Astrocyte of the spinal cord (primary cell): ENCODE measurements at places on chromosomes 6 and 20.

GRCh38 chr6:6942831-6943230 is 164.9 kb upstream of the RREB1 start:
- DNase-seq: peak; percentile 47

DNA sequence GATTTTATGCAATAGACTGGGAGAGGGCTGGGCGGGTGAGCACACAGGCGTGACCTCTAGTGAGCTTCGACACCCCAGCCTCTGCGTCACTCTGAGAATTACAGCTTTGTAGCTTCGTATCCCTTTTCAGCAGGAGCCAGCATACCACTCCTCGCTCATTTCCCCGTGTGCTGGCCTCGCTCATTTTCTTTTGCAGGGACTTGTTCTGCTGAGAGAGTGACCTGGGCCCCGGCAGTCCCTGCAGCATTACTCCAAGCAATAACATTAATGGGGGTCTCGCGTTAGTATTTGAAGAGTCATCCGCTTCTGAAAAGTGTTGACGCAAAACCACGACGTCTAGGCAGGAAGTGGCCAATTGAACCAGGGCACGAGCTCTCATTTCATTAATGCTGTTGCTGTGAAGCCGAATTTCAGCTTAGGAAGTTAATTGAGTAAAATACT is 193.7 kb downstream of the QKI start:
- no peak for DNase-seq

GRCh38 chr6:106727480-106728149 is 98.2 kb downstream of the QRSL1 start:
- DNase-seq: no peak

DNA sequence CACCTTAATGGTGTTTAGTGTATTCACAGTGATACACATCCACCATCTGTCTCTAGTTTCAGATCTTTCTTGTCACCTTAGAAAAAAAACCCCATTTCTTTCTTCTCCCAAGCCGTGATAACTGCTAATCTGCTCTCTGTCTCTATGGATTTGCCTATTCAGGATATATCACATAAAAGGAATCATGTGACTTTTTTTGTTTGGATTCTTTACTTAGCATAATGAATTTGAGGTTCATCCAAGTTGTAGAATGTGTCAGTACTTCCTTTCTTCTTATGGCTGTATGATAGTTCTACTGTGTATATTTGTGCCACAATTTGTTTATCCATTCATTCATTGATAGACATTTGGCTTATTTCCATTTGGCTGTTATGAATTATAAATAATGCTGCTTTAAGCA is 57.1 kb downstream of the ITCH start:
- DNase-seq: no peak

DNA sequence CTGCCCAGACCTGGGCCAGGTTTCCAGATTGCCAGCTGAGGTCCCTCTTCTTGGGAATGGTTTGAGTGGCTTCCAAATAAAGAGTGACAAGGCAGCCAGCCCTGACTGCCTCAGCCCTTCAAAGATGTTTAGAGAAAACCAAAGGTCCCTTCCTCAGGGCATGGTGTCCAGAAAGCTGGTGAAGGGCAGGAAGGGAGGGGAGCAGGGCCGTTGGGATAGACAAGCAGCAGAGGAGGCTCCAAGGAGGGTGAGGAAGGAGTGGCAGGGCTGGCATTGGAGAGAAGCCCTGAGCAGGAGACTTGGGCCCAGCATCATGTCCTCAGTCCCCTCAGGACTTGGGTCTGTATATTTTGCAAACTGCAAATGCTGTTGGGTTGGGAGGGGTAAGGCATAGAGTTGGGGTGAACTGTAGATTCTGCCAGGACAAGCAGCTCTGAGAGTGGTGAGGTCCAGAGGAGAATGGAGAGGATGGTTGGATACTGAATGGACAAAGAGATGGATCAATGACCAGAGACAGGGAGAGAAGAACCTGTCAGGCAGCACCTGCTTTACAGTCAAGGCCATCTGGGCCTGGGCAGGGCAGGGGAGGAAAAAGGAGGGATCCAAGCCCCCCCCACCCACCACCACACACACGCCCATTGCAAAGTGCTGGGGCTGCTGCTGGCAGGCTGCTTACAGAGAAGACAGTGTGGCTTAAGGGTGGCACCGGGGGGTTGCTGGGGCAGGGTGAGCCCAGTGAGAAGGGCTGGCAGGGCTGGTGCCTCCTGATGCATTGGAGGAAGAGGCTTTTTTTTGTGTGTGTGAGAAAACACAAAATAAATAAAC is 5.5 kb upstream of the DSN1 start:
- DNase-seq: no peak

DNA sequence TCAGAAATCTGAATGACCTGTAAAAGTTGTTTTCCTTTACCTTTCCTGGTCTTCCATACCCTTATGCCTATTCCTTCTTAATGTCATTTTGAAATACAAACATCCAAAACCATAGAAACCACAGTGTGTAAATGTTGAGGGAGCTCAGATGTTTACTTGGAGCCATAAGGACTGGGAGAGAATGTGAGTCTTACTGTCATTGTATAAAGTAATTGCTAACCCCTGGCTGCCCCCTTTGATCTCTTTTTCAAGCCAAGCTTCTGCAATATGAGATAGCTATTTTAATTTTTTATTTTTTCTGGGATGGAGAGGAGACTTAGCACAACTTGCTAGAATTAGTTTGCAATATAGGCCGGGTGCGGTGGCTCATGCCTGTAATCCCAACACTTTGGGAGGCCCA is 124.4 kb upstream of the AKIRIN2 start:
- no peak for DNase-seq

GRCh38 chr6:167998215-167998614 is 744 bp downstream of the KIF25 start:
- no peak for DNase-seq

DNA sequence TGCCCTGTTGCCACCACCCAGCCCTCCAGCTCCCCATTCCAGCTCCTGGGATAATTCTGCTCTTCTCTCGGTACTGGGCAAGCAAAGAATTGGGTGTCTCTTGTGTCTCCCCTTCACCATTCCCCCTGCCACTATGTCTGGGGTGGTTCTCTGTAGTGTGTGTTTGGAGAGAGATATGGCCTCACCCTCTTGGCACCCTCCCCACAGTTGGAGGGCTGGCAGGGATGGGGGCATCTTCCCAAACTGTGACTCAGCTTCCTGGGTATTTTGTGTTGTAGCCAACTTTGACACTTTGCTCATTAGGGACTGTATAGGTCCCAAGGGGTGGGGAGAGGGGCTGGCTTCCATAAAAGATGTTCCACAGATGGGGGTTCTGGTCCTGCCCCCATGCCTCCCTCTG is 1.7 kb downstream of the TNXB start:
- DNase-seq: no peak

- DNase-seq: no peak
Measured at GRCh38 chr6:53868626-53869025, 73.8 kb downstream of the LRRC1 start.
